ENCODE measurements at places on chromosomes 4 and X.

DNA sequence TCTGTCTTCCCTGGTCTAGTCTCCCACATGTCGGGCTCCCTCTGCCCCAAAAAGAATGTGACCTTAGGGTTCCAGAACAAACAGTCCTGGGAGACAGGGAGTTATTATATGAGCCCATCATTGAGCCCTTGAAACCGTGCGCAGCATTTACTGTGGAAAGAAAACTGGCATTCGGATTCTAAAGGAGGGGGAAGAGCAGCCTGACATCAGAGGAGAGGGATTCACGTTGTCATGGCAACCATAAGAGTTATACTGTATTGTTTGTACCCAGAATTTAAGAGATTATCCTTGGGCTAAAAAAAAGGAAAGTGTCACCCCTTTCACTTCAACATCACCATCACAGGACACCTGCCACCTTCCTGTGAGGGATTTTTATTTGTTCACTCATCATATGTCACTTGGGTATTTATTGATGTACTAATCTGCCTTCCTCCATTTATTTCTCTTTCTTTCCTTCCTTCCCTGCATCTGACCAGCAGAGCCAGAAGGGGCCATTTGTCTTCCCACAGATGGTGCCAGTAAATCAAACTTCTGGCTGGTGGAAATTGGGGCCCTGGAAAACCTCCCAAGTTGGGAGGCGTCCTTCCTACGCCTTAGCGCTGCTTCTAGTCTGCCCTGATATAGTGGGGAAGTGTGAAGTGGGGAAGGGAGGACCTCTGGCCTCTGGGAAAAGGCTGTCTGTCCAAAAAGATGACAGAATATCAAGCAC is 64.9 kb upstream of the FRMPD3 start:
- no peak for DNase-seq

DNA sequence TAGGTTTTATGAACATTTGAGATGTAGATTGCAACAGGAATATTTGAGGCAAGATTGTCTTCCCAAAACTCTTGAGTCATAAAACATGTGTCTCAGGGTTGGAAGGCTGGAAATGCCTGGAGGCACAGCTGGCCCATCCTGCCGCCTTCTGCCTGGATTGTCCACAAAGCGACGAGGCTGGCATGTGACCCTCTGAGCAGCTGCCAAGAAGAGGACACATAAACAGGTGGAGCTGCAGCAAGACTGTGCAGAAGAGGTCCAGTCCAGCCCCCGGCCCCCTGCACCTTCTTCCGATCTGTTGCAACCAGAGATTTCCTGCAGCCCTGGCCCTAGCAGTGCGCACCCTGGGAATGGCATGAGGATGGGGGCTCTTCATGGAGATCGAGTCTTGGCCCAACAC is 101.9 kb upstream of the BCOR start:
- DNase-seq, result no peak

GRCh38 chr4:105291925-105292324 is 145.2 kb downstream of the TET2 start:
- no peak for DNase-seq

- DNase-seq, result no peak
Measured at GRCh38 chrX:69182818-69183380, 17.6 kb upstream of the PJA1 start.

GRCh38 chr4:127748957-127749356 is 18.8 kb downstream of the SLC25A31 start:
- DNase-seq, result no peak

GRCh38 chrX:44914532-44915198 is 41.7 kb downstream of the KDM6A start:
- no peak for DNase-seq

GRCh38 chr4:95105983-95106382 is 348.2 kb downstream of the BMPR1B start:
- DNase-seq, result no peak

DNA sequence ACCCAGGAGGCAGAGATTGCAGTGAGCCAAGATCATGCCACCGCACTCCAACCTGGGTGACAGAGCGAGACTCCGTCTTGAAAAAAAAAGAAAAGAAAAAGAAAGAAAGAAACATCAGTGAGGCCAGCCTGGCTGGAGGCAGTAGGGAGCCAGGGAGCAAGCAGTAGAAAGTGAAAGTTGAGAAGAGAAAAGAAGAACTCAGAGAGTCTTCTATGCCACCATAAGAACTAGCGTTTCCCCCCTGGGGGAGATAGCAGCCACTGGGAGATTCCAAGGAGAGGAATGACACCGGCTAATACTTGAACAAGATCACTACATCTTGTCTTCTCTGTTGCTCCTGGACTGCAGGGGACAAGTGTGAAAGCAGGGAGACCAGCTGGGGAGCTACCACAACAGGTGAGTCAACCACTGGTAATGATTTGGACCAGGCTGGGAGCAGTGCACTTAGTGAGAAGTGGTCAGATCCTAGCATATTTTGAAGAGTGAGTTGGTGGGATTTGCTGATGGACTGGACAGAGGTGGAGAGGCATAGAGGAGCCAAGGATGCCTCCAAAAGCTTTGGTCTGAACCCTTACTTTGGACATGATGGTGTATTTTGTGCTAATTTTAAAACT is 33.4 kb downstream of the SLC2A9 start:
- DNase-seq, result peak; percentile 25

DNA sequence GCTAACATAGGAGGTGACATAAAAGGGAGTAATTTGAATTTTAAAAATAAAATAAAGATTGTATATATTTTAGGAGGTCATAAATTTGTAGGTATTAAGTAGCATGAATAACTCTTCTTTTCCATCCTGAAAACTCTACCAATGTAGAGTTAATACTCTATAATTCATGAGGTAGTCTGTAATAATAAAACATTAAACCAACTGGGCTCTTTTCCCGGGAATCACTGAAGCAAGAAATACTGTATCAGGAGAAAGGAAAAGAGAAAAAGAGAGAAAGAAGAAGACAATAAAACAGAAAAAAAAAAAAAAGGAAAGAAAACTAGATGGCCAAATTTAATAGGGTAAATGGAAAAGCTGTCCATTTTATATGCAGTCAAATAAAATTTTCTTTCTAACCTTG is 984.4 kb downstream of the CCSER1 start:
- no peak for DNase-seq

DNA sequence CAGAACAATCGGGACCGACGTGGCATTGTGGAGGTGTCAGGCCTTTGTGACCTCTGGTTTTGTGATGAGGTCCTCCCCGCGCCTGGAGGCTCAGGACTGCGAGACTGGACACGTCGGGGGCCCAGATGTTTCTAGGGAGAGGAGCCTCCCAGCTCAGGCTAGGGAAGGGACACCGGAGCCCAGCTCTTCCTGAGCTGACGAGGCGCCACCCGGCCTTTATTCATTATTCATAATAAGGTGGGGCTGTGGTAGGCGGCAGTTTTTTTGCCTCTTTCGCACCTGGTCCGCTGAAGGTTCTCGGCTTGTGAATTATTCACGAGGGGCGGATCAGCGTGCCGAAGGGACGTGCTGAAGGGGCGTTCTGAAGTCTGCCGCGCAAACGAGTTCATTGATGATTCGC is 2.3 kb upstream of the UBA1 start:
- DNase-seq, result peak; percentile 29

DNA sequence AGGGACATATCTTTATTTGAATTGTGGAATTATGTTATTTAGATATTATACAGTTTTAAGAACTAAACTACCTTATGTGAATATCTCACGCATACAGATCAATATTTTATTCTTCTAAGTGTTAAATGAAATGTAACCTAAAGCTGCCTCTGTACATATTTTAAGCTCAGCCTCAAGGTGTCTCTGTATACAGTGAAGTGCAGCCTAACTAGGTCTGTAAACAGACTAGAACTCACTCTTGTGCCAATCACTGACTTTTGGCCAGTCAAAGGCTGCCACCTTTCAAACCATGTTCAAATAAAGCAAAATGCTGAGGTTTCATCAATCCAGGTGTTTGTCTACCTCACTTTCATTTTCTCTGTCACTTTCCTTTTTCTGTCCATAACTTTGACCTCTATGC is 1074.5 kb upstream of the PRKX start:
- no peak for DNase-seq

- no peak for DNase-seq
Measured at GRCh38 chr4:105191621-105192210, 45.0 kb downstream of the TET2 start.

GRCh38 chr4:7854697-7855370 is 84.8 kb downstream of the AFAP1 start:
- no peak for DNase-seq

- no peak for DNase-seq
Measured at GRCh38 chrX:63929608-63930007, 144.6 kb upstream of the ARHGEF9 start.

- DNase-seq, result no peak
Measured at GRCh38 chr4:113209153-113209552, 159.7 kb downstream of the ANK2 start.

DNA sequence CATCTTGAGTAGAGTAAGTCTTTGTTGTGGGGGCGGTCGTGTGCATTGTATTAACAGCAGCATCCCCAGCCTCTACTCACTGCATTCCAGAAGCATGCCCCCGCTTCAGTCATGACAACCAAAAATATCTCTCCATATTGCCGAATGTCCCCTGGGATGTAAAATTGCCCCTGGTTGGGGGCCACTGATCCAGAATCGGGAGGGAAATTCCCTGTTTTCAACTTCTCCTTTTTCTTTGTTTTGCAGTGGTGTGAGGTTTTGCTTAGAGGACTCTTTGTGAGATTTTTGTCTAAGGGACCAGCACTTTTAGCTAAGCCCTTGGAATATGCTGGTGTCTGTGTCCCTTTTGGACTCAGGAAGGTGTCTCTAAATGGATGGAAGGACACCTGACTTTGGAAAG is 3.0 kb upstream of the IL13RA1 start:
- DNase-seq, result no peak

DNA sequence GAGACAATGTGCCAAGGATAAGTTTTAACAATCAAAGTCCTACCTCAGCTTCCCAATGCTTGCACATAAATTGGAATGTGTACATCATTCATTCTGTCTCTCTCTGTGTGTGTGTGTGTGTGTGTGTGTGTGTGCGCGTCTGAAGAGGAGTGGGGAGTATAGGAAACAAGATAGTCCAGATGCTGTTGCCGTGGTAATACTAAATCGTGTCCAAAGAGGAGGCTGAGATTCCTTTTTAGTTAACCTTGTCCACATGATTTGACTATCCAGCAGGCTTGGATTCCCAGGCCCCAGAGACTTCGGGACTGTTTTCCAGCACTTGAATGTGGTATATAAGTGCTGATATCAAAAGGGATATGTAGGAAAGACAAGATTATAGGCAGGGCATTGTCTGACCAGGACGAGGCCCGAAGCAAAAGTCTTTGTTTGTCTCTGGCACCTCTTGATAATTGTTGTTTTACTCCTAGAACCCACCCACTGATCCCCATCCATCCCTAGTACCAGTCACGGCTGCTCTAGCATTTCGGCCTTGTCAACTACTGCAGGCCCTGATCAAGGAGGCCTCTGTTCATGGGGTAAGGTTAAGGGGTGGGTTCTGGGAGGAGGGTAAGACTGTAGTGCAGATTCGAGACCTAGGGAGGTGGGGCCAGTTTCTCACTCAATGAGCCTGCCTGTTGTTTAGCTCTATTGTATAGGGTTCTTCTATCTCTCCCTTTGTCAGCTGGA is 3.9 kb downstream of the PLP1 start:
- DNase-seq, result no peak

DNA sequence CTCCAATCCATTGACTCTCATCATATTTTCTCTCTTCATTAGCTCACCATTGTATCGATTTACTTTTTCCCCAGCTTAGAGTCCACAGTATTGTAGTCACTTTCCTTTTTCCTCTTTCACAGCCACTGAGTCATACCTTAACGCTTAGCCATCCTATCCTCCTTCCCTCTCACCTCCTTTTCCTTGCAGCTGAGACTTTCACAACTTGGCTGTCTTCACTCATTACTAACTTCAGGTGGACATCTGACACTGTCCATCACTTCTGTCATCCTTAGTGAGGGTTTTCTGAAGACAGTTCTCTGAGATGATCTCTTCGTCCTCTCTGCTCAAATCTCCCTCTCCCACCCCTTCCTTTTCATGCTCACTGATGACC is 70.5 kb upstream of the ESX1 start:
- no peak for DNase-seq

- no peak for DNase-seq
Measured at GRCh38 chr4:25103418-25103817, 56.8 kb downstream of the SEPSECS start.

GRCh38 chr4:101183221-101183620 is 164.1 kb downstream of the PPP3CA start:
- DNase-seq, result no peak

GRCh38 chr4:99281261-99281660 is 9.5 kb downstream of the ADH1A start:
- no peak for DNase-seq

Measured in GM19239 (cell line).